IMR-90 (cell line): ENCODE measurements at places on chromosomes 11 and 22. TPM values are rescaled to one million over a fixed set of nuclear protein-coding genes. Genes with fewer than 3 reads are reported as not detected.

GRCh38 chr11:132999031-132999430, 533.3 kb downstream of the OPCML start:
- DNase-seq: no peak

DNA sequence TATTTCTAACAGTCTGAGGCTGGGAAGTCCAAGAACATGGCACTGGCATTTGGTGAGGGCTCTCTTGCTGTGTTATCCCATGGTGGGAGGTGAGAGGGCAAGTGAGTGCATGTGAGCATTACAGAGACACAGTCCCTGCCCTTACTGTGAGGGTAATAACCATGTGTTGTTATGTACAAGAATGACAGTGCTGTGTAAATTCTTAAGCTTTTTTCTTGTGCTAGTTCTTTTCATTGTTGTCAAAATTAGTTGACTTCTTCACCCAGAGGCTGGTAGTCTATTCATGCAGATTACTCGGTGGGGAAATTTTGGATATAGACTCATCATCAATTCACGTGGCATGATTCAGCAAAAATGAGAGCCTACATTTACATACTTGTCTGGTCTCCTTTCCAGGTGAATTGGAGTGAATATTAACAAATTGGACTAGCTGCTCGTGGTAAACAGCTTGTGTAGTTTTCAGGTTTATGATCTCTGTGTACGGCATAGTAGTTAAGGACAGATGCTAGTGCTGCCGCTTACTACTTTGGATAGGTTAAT, 49.3 kb downstream of the ATXN10 start:
- no peak for DNase-seq

GRCh38 chr22:35785181-35785923, 67.7 kb downstream of the APOL5 start:
- DNase-seq: no peak

PGA4 gene
- total RNA-seq: not detected in 2 replicates

FAM227A gene
- 1.1 and 1.3 TPM in 2 replicates for total RNA-seq
